Activated T-cell treated with anti-CD3 and anti-CD28 coated beads, Interleukin-2, amount 50 U/mL, for 1 hour (primary cell): ENCODE measurements at places on chromosomes 11 and 22.
A peak's percentile ranks its signal among the peaks of the same experiment; 100 is the strongest.

DNA sequence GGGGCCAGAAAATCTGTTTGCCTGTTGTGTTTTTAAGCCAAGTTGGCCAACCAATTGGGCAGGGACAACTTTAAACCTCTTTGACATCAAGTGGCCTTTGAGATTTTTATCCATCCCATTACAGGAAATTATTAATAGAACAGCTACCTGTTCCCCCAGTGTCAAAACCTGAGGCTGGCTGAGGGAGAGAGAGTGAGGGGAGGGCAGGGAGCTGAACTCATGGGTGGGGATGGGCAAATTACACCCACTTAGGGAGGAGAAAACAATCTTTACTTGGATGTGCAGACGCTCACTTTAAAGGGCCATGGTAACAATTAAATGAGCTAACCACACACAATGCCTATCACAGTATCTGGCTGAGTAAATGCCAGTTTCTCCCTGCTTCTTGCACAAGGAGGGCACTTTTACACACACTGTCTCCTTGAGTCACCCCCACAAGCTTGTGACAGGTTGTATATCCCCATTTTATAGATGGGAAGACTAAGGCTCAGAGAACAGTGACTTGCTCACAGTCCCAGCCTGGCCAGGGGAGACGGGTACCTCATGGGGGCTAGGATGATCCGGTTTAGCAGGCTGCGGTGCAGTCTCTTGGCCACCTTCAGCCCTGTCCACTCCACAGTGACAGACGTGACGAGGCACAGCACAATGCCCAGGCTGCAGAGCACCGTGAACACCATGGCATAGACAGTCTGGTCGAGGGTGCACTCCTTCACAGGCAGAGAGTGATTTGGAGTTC, 17.8 kb upstream of the KCNJ11 start:
- no peak for DNase-seq

GRCh38 chr22:29195118-29195963, 10.4 kb upstream of the EMID1 start:
- no peak for DNase-seq

GRCh38 chr11:132743601-132744000, 788.7 kb downstream of the OPCML start:
- DNase-seq: no peak

- no peak for DNase-seq
Observed at GRCh38 chr22:43726322-43726721, 85.8 kb downstream of the EFCAB6 start.

DNA sequence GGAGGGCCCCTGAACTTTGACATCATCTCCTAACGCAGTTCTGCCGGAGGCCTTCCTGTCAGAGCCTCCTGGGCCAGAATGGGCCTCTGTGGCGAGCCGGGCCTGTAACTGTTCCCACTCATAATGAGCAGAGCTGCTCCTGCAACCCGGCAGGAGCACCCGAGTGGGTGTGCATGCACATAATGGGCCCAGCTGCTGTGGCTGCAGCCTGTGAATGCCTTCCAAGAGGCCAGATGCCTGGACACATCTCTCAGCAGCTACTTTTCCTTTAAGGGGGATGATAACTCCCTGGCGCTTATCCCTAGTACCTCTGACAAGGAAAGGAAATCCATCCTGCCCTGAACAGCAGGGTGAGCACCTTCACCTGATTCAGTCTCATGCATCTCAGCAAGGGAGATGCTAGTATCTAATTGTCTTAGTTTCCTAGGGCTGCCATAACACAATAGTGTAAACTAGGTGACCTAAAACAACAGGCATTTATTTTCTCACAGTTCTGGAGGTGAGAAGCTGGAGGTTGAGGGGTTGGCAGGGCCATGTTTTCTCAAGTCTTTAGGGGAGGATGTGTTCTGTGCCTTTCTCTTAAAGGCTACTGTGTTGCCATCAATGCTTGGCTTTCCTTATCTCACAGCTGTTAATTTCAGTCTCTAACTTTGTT, 120.5 kb downstream of the TEAD1 start:
- DNase-seq: no peak

GRCh38 chr11:10592331-10592730, 23.9 kb upstream of the LYVE1 start:
- no peak for DNase-seq

GRCh38 chr11:107562647-107563208, 2.8 kb downstream of the ALKBH8 start:
- no peak for DNase-seq

- DNase-seq: peak; percentile 92
Observed at GRCh38 chr22:38656256-38657044, at the start of the genes CBY1 and FAM227A. CBY1 (plus strand) TSS chr22:38656638; CDS start chr22:38668055, 11,417 bp downstream. FAM227A (minus strand) TSS chr22:38656392; CDS start chr22:38650168, 6,224 bp downstream.

- DNase-seq: no peak
Observed at GRCh38 chr11:132206993-132207392, 836.6 kb downstream of the NTM start.

- no peak for DNase-seq
Observed at GRCh38 chr11:133078591-133079404, 453.5 kb downstream of the OPCML start.

- DNase-seq: no peak
Observed at GRCh38 chr22:19943082-19944026, 1.7 kb upstream of the TXNRD2 start.

DNA sequence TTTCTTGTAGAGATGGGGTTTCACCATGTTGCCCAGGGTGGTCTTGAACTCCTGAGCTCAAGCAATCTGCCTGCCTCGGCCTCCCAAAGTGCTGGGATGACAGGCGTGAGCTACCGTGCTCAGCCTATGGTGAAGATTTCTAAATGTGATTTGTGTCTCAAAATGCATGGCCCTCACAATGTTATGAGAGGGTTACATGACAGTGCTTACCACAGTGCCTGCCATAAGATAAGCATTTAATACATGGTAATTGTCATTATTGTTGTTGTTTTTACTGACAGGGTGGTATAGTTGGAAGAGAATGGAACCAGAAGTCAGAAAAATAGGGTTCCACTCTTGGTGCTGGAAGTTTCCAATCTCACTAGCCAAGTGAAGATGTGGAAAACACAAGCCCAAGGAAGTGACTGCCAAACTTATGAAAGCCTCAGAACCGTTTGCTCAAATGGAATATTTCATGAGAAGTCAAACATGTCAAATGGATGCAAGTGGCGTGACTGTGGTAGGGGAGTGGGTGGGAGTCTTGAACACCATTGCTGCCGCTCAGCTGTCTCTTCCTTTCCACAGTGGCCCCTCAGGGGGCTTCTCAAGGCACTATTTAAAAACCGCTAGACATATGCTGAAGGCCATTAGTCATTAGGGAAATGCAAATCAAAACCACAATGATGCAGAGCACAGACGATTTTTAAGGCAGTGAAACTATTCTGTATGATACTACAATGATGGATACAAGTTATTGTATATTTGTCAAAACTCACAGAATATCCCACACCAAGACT, 29.1 kb upstream of the LMO2 start:
- no peak for DNase-seq

GRCh38 chr11:98834776-98835175, 186.0 kb upstream of the CNTN5 start:
- DNase-seq: no peak

DNA sequence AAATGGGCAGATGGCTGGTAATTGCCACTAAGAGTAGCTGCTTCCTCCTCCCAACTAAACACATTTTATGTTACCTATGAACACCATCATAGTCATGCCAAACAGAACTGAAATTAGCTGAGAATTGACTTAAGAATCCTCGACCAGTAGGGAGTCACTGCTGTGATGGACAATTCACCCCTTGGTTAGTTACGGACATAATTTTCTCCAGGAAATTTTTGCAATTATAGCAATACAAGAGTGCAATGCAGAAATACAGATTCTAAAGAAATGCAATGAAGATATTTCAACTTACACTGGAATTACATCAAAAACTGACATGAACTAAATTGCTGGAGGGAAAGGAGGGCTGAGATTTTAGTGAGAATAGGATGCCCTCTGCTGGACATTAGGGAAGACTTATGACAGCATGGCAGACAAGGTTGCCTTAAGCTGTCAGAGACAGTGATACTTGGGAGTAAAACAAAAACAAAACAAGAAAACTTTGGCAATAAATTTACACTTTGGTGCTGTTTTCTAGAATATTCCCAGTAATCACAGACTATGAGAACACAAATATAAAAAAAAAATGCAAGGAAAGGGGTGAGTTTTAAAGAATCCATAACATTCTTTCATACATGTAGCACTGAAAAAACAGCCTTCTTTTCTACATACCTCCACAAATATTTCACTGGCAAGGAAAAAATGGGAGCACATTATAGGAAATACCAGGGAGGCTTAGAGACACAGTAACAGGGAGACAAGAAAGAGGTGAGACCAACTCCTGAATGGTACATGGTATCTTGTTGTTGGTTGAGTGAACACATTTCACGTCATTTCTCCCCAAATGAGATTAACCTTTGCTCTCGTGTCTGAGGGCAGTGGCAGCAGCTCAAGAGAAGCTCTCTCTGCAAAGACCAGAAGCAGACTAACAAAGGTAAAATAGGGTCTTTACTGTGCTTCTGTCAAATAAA, 11.2 kb upstream of the PPP2R1B start:
- no peak for DNase-seq

GRCh38 chr11:1277936-1278512, 31.4 kb downstream of the TOLLIP start:
- no peak for DNase-seq
